Effector CD4-positive, alpha-beta T cell (primary cell): ENCODE measurements at places on chromosomes 1 and 21.

DNA sequence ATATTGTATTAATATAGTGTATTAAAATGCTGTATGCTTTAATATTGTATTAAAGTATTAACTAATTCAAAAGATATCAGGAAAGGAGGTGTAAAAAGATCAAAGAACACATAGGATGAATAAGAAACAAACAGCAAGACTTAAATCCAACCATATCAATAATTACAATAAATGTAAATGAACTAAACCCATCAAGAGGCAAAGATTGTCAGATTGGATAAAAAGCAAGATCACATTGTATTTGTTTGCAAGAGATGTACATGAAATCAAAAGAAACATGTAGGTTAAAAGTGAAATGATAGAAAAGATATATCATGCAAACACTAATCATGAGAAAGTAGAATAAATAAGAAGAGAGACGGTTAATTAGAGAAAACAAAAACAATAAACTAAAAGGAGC, 34.1 kb upstream of the RAB3GAP2 start:
- DNase-seq, result no peak

DNA sequence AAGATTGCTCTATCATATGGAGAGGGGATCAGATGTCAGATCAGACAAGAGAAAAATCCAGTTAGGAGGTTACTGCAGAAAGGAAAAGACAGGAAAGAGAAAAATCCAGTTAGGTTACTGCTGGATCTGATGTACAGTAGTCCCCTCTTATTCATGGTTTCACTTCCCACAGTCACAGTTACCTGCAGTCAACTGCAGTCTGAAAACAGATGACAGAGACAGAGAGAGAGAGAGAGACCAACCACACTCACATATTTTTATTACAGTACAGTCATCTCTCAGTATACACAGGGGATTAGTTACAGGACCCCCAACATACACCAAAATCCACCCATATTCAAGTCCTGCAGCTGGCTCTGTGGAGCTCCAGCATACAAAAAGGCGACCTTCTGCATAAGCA, 29.3 kb downstream of the NUP133 start:
- no peak for DNase-seq

GRCh38 chr1:156055281-156056048, 883 bp downstream of the LAMTOR2 start:
- DNase-seq, result no peak

DNA sequence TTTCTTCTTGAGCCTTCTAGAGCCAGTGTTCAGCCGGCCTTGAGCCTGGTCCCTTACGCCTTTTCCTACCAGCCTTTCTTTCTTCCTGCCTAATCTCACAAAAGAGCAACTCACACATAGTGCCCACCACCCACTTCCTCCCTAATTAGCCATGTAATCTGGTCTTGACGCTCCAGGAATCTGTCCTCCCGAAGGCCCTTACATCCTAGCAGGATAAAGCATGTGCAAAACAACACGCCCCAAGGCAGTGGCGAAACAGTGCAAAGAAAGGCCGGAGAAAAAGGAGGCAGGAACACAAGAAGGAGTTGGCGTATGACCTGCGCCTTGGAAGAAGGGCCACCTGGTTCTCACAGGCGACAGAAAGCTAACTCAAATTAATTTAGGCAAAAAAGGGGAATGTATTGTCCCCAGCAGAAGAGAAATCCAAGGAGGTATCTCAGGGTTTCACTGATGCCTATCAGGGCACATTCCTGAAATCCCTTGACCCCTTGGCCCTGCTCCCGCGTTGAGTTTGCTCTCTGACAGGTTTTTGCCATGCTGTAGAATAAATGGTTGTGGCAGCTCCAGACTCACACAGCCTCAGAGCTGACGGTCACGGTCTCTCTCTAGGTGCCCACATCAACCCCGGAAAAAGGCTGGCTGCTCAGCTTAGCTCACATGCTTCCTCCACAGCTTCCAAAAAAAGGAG, 79.0 kb downstream of the ZNF281 start:
- DNase-seq, result no peak

GRCh38 chr21:45207839-45208626, 79.7 kb downstream of the POFUT2 start:
- DNase-seq, result no peak

DNA sequence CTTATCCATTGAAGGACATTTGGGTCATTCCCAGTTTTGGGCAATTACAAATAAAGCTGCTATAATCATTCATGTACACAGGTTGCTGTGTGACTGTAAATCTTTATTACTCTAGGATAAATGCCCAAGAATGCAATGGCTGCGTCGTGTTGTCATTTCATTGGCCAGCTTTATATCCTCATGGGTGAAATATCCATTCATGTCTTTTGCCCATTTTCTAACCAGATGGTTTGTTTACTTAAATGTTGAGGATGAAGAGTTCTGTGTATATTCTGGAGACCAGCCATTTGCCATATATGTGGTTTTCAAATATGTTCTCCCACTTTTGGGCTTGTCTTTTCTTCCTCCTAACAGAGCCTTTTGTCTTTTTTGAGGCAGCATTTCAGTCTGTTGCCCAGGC, 25.3 kb downstream of the TRIM11 start:
- DNase-seq, result no peak

- DNase-seq, result no peak
Observed at GRCh38 chr1:239368436-239369109, 17.8 kb upstream of the CHRM3 start.

GRCh38 chr1:92663775-92664174, 121.1 kb downstream of the EVI5 start:
- no peak for DNase-seq

GRCh38 chr1:32471695-32472362, 7.0 kb downstream of the ZBTB8B start:
- DNase-seq, result no peak

DNA sequence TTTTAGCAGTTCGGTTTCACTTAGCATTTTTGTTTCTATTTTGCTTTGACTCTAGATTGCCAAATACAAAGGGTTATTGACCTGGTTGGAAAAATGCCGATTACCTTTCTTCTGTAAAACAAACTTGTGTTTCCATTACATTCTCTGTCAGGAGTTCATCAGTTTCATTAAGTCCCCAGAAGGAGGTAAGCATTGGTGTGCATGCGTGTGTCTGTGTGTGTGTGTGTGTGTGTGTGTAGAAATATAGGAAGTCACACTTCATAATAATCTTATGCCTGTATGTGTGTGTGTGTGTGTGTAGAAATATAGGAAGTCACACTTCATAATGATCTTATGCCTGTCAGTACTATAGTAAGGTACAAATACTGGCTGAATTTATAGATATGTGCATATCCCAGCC, 10.0 kb downstream of the RGSL1 start:
- no peak for DNase-seq
